Substantia nigra (tissue), 51 donors: ENCODE measurements at places on chromosomes 7 and 10.
A peak's percentile ranks its signal among the peaks of the same experiment; 100 is the strongest.

- DNase-seq, result no peak
Measured at GRCh38 chr7:26550492-26550891, 258.8 kb downstream of the SNX10 start.

DNA sequence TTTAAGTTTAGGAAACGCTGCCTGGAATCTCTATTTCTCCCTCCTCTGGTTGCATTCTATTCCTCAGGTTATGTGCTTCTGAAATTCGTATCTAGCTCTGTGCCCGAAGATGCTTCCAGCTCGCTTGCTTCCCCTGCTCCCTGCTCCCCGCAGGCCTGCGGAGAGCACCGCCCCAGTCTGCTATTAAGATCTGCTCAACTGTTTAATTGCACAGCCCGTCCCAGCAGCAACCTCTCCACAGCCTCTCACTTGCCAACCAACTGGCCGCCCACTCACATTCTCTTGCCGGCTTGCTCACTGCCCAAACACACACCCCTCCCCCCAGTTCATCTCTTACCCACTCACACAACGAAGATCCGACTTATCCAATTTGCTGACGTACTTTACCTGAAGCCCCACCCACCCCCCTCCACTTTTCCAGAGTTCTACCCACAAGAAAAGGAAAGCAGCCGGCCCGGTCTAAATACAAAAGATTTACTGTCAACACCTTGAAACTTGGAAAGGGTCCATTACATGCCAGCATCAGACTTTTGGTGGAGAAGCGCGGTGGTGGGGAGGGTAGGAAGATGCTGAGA lies 167.3 kb upstream of the KLF14 start:
- DNase-seq, result peak; percentile 43

- no peak for DNase-seq
Measured at GRCh38 chr7:69844264-69844868, 246.1 kb downstream of the AUTS2 start.

DNA sequence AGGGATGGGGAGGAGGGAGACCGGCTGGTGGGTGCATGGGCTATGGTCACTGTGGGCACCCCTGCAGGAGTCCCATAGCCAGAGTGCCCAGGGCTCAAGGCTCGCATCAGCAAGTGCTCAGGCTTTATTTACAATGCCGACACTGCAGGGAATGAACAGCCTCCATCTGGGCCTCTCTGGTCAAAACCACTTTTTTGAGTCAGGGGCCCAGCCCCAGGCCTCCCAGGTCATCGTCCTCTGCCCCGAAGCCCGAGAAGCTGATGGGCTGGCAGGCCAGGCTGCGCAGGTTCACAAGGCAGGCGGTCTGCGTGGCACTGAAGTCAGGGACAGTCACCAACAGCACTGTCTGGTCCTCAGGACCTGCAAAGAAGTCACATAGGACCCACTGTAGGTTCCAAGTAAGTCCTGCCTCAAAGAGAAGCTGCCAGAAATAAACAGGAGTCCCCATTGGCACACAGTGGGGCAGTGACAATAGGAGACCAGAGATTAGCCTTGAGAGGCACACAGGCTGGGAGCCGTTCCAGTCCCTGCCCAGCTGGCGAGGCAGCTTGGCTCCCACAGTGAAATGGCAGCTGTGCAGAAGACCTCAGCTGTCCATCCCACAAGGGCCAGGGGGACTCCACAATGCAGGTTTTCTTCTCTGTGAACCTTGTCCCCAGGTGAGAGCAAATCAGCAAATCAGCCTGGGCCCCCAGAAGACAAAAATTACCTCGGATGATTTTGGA lies 8.6 kb downstream of the POLD2 start:
- DNase-seq, result peak; percentile 81

DNA sequence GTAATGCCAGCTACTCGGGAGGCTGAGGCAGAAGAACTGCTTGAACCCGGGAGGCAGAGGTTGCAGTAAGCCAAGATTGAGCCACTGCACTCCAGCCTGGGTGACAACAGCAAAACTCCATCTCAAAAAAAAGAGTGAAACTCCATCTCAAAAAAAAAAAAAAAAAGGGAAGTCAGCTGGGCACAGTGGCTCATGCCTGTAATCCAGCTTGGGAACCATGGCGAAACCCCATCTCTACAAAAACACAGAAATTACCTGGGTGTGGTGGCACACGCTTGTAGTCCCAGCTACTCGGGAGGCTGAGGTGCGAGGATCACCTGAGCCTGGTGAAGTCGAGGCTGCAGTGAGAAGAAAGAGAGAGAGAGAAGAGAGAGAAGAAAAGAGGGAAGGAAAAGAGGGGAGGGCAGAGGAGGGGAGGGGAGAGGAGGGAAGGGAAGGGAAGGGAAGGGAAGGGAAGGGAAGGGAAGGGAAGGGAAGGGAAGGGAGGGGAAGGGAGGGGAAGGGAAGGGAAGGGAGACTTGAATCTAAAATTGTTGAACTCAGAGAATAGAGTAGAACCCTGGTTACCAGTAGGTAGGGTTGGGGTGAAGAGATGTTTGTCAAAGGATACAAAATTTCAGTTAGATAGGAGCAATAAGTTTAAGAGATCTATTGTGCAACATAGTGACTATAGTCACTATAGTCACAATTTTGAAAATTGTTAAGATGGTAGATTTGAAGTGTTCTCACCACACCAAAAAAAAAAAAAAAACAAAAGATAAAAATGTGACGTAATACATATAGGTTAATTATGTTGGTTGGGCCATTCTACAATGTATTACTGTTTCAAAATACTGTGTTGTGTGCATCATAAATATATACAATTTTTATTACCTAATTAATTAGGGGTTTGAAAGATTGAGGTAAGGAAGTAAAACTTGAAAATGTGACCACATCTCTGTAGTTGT lies 2.5 kb downstream of the SLC16A9 start:
- no peak for DNase-seq

- DNase-seq, result no peak
Measured at GRCh38 chr7:158740013-158740656, 35.5 kb upstream of the NCAPG2 start.

DNA sequence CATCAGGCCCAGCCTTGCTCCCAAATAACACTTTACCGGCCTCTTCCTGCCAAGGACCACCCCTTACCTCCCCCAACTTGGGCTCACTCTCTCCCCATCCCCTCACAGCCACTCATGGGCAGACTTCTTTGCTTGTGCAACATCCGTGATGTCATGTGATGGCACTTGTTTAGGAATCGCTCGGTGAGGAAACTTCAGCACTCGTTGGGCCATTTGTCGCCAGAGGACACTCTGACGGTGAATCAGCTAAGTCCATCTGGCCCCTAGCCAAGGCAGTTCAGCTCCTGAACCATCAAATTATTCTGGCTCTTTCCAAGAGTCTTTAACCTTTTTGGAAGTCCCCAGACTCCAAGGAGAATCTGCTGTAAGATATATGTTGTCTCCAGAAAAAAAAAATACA lies 19.2 kb downstream of the BTBD16 start:
- no peak for DNase-seq

- no peak for DNase-seq
Measured at GRCh38 chr7:118311121-118311836, 86.8 kb downstream of the ANKRD7 start.

DNA sequence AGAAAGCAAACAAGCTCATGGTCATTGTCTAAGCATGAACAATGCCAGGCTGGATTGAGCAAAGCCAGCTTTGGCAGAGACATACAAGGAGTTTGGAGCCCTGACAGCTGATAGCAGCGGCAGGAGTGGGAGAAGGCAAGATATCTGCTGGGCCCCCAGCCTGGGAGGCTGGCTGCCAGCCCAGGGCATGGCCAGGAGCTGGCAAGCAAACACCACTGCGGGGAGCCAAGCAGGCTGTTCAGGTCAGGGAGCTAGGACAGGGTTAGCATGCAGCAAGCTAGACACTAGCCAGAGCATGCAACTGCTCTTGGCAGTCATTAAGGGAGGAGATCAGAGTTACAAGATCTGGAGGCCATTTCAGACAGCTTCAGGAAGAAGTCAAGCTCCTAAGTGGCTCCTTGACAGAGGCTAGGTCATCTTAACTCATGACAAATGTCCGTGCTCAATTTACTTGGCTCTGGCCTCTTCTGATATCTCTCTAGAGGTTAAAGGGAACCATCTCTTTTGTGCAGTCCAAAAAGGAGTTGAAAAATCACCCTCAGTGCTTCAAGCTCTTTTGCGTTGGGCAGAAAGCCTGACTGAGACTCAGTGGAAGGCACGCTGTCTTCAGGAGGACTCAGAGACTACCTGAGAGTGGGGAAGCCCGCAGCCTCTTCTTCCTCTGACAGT lies 436.8 kb upstream of the C7orf33 start:
- DNase-seq, result no peak

DNA sequence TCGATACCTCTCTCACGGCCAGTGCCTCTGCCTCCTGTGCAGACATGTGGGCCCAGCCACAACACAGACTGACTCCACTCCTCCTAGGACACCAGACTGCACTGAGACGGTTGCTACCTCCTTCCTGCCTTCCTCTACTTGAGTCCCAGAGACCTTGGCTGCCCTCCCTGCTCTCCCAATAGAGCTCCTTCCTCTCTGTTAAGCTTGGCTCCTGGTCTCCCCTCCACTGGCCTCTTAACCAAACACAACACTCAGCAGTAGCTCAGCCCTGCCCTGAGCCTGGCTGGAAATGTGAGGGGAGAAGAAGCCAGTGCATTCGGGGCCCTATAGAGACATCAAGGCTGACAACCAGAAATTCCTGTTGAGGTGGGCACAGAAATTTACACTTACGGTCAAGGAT lies 102.0 kb downstream of the HTR5A start:
- no peak for DNase-seq
